ENCODE measurements at places on chromosomes 1 and 21.

DNA sequence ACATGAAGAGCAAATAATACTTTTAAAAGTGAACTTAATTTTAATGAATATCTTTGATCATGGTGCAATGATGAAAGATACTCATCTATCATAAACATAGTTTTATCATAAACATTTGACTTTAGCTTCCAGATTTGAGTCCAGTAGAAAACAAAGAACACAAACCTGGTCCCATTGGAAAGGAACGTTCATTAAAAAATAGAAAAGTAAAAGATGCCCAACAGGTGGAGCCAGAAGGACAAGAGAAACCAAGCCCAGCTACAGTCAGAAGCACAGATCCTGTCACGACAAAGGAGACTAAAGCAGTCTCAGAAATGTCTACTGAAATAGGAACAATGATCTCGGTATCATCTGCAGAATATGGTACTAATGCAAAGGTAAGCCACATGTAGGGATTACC, 55.6 kb upstream of the MYOCOS start:
- DNase-seq = peak; percentile 13

DNA sequence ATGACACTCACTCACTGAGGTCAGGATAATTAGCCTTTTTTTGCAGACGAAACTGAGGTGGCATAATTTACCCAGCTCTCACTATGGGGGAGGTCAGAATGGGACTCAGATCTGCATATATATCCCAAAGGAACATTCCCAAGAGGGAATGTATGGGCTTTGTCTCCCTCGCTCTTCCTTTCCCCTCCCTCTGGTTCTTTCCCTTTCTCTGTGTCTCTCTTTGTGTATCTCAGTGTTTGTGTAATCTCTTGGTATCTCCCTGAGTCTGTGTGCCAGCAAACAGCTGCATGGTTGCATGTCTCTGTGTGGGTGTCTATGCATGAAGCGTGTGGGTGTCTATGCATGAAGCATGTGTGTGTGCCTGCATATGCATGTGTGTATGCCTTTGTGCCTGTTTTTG, 4.7 kb downstream of the TMEM39B start:
- DNase-seq = no peak

DNA sequence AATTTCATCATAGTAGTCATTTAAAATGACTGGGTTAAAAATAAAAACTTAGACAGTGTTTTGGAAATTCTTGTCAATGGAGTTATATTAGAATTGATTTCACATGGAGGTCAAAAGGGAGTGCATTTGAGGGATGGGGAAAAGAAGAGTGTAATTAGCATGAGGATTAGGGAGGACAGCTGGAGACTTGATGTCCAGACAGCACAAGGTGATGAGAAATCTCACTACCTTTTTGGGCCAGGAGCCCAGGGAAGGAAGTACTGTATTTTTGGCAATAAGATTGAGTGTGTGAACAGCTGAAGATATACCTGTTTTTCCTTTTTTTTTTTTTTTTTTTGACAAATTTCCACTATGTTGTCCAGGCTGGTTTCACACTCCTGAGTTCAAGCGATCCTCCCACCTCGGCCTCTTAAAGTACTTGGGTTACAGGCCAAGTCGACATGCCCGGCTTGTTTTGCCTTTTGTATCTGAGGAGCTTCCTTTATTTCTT, 163.6 kb downstream of the PAPPA2 start:
- no peak for DNase-seq

- no peak for DNase-seq
Measured at GRCh38 chr1:154471304-154471703, 30.7 kb upstream of the TDRD10 start.

DNA sequence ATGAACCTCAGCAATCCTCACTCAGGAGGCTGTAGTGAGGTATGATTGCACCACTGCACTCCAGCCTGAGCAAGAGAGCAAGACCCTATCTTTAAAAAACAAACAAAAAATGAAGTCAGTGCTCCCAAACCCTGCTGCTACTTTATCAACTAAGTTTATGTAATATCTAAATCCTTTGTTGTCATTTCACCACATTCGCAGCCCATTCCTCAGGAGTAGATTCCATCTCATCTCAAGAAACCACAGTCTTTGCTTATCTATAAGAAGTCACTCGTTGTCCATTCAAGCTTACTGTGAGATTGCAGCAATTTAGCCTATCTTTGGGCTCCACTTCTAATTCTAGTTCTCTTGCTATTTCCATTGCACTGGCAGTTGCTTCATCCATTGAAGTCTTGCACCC, 44.3 kb upstream of the RGL1 start:
- no peak for DNase-seq
